ENCODE measurements at places on chromosomes 7 and 10.

DNA sequence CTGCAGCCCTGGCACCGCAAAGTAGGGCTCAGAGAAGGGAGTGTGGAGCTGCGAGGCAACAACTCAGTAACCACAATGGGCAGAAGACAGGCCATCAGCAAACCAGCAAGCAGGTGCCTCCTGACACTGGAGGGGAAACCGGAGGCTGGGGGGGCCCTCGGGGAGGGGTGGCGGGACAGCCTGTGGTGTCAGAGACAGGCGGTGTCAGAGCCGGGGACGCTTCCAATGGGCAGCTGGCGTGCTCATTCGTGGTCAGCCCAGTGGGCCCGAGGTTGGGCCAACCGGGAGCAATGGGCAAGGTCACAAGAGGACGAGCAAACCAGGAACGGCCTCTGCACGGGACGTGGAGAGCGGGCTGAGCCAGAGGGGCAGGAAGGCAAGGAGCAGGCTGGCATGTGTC lies 158.1 kb downstream of the MAD1L1 start:
- DNase-seq, result no peak

DNA sequence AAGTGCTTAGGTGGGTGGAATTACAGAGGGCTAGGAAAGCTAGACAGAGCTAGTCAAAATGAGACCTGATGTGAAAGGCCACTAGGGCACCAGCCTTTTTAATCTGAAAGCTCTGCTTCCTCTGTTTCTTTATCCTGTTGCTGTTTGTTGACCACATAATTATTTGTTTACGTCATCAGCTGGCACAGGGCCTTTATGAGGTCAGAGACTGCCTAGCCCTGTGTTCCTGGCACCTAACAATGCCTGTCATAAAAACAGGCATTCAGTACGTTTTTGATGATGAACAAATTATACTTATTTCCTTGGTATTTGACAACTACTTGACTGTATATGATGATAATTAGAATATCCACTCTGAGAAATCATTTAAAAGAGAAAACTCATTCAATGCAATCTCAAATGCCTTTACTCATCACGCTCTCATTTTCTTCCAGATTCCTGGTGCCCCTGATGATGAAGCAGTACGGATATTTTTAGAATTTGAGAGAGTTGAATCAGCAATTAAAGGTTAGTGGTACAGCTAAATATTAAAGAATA lies 26.0 kb downstream of the RBM17 start:
- no peak for DNase-seq

GRCh38 chr10:120588311-120588710 lies 131.3 kb downstream of the PLPP4 start:
- no peak for DNase-seq

- DNase-seq, result no peak
Measured at GRCh38 chr10:3783682-3784432, 1.2 kb downstream of the KLF6 start.

DNA sequence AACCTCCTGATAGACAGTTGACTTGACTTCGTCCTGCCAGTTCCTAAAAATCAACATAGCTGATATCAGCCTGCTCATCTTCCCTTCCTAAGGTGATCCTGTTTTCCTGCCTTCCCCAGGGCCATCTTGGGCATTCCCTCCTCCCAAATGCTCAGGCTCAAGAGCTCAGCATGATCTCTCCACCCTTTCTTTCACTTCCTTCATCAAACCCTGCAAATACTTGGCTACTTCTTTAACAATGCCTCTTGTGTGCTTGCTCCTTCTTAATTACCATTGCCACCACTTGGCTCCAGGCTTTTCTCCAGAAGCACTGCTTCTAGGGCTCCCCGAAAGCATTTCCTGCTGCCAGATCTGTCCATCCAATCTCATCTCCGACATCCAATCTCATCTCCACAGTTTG lies 7.3 kb downstream of the FSCN3 start:
- DNase-seq, result no peak

DNA sequence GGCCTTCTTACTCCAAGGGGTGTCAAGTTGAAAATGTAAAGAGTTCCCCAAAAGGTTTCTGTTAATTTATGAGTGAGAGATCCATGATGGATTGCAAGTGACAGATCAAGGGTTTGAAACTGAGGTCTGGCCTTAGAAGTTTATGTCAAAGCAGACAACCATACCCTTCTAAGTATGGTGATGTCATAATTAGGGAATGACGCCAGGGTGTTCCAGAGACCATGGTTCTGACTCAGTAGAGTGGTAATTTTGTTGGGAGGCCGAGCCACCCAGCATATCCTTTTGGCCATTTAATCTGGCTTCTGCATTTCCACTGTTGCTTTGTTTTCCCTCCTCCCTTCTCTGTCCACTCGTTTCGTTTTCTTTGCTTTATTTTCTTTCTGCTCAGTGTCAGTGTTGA lies 2.7 kb downstream of the TRUB1 start:
- no peak for DNase-seq

GRCh38 chr7:101575721-101576120 lies 53.4 kb downstream of the MYL10 start:
- DNase-seq, result no peak

- peak; percentile 55 for DNase-seq
Measured at GRCh38 chr7:127347567-127348246, 44.8 kb downstream of the ZNF800 start.

All from naive thymus-derived CD4-positive, alpha-beta T cell (primary cell).